Thoracic aorta (tissue), 2 donors: ENCODE measurements at places on chromosomes 4 and X.
A peak's percentile ranks its signal among the peaks of the same experiment; 100 is the strongest.

DNA sequence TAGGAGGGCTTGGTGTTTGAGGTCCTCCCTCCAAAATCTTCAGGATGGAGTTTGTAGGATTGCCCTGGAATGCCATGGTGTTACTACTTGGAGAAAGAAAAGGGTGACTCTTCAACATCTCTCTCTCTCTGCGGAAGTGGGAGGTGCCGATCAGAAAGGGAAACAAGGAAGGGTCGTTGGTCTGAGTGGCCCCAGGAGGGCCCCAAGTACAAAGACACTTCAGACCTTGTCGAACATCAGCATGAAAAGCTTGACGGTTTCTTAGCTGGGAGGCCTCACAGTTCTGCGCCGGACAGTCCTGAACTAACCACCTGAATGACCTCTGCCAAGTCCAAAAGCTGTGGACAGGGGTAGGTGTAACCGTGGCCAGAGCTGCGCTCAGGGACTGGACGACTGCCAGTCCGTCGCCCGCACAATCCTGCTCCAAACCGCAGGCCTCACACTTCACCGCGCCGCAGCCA is 646 bp upstream of the GSX2 start:
- no peak for DNase-seq
- peaks cover 41% of the 10 kb centered on the region for H3K4me1 ChIP-seq
- H3K27ac ChIP-seq = no peak overlapping the region

DNA sequence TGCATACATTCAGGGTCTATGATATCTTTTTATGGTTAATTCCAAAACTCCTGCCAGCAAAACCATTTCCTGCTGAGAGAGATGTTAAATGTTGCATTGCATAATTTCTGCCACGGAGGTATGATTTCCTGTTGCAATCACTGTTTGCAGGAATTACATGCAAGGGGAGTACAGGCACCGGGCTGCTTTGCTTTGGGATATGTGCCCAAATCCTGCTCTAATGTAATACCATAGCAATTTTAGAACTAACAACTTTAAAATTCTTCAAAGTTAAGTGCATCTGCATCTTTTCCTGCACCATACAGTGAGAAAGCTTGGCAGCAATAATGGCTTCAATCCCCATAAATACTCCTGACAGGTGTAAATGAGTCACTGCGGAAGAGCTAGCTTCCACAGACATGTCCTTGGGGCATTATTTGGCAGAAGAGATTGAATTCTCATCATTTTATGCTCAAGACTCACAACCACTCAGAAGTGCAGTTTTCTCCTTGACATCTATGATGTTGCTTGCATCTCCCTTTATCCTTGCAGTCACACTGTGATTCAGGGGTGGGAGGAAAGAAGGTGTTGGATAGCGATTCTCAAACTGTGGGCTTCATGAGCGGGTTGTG is 29.6 kb downstream of the TRIM2 start:
- peaks cover 14% of the 10 kb centered on the region for H3K4me1 ChIP-seq
- DNase-seq = no peak
- H3K4me3 ChIP-seq = no peak overlapping the region
- no peaks in the 10 kb centered on the region for H3K27me3 ChIP-seq
- H3K36me3 ChIP-seq = no peaks in the 10 kb centered on the region
- no peak overlapping the region for H3K27ac ChIP-seq

DNA sequence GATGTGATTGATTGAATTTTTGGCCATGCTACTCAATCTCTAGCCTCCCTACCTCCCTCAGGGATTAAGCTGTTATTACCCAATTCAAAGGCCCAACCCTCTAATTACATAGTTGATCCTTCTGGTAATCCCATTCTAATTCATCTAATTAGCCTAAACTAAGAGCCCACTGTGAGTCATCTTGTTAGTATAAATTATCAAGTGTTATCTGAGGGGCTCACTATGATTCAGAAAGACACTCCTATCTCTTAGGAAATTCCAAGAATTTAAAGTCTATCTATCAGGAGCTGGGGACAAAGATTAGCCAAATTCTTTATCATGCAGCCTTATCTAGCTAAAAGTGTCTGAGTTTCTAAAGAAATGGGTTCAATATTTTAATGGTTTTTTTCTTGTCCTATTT is 32.9 kb upstream of the VEGFC start:
- H3K27me3 ChIP-seq = no peaks in the 10 kb centered on the region
- H3K36me3 ChIP-seq = no peaks in the 10 kb centered on the region
- DNase-seq = no peak
- no peak overlapping the region for H3K4me3 ChIP-seq
- H3K27ac ChIP-seq = no peak overlapping the region

DNA sequence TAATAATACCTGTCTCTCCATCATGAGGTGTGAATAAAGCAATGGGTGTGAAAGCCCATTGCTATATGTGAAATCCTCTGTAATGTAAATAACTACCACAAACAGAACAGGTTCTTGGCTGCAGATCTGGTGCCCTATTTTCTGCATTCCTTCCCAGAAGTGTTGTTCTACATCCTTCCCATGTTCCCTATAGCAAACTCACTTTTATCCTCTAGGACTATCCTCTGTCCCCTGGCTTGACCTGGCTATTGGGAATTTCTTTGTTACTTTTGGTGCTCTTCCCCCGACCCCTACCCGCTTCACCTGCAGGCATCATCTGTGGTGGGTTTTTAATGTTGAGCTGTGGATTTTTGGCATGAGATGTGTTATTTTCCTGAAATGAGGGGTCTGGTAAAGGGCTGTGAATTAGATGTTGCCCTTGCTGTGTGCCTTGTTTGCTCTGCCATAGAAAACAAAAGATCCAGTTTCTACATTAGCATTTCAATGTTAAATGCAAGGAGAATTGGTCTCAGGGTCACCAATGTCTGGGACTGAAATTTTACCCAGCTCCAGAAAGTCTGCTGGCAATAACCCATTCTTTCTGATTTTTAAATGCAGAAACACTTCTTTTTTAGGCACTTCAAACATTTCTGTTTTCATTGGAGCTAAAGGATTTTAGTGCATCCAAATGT is 13.6 kb upstream of the FREM3 start:
- H3K36me3 ChIP-seq = no peaks in the 10 kb centered on the region
- H3K4me1 ChIP-seq = no peaks in the 10 kb centered on the region
- H3K27me3 ChIP-seq = no peaks in the 10 kb centered on the region
- no peak overlapping the region for H3K27ac ChIP-seq
- no peak overlapping the region for H3K4me3 ChIP-seq

DNA sequence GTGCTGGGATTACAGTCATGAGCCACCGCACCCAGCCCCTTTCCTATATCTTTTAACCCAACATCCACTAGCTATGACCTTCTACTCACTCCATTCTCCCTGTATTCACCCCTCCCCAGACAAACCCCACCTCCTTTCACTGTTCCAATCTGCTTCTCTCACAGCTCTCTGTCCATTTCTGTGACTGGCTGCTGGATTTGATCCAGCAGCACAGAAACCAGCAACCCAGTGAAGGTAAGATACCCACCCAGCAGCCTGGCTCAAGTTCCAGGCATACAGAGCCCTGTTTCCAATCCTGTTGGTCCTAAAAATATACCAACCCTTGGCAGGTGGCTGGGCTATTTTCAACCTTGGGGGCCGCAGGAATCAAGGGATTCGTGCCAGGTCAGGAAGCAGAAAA is 56.9 kb upstream of the SMIM10 start:
- no peaks in the 10 kb centered on the region for H3K36me3 ChIP-seq
- H3K4me1 ChIP-seq = no peaks in the 10 kb centered on the region

- no peak overlapping the region for H3K27ac ChIP-seq
- no peak overlapping the region for H3K4me3 ChIP-seq
- no peak for DNase-seq
- H3K36me3 ChIP-seq = no peaks in the 10 kb centered on the region
- no peaks in the 10 kb centered on the region for H3K27me3 ChIP-seq
- no peaks in the 10 kb centered on the region for H3K4me1 ChIP-seq
Observed at GRCh38 chr4:181938631-181939030, 304.6 kb upstream of the TENM3 start.

DNA sequence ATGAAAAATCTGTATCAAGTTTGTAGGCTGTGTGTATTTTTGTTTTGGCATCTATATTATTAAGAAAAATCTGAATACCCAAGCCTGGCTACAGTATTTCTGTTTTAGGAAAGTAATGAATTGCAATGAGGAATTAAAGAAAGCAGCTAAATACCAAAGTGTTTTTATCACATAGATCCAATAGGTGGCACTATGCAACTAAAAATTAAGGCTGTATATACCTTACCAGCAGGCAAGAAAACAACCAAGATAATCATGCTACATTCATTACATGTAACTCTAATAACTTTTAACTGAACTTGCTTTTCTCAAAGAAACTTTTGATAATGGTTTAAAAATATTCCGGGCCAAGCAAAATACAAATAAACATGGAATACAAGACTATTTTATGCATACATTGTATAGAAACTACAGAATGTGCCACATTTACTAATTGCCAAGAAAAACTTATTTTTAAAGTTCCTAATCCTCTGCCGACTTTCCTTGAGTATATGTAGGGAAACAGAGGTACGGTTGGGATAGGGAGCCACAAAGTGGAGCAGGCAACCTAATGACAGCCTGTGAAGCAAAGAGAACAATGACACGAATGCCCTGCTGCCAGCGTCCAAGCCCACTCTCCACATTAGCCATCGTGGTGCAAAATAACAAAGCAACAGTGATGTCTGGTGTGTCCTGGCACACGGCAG is 63.7 kb downstream of the SEC24D start:
- no peaks in the 10 kb centered on the region for H3K36me3 ChIP-seq
- DNase-seq = no peak
- H3K27ac ChIP-seq = peak overlapping the region; percentile 52
- H3K27me3 ChIP-seq = no peaks in the 10 kb centered on the region

DNA sequence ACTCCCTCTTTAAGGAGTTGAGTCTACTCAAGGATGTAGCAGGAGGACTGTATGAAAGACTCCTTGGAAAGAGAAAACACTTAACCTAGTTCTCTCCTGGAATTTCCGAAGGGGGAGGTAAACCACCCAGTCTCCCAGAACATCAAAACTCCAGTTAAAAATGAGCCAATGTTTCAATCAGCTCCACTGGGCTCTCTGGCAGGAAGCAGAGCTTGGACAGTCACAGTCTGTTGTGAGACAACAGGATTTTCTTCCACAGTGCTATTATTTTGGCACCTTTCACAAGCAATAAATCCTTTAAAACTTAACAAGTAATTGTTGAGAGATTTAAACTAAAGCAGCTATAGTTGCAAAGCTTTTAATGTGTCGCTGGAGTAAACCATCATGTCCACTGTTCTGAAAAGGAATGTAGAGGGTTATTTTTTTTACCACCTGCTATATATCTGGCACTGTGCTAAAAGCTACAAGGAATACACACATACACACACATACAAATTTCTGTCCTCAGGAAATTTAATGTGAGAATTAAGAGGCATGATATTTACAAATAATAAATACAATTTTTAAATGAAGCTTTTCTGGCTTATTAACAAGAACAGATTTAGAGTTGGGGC is 229.2 kb upstream of the INTU start:
- no peaks in the 10 kb centered on the region for H3K36me3 ChIP-seq
- H3K27me3 ChIP-seq = no peaks in the 10 kb centered on the region
- H3K4me1 ChIP-seq = no peaks in the 10 kb centered on the region
- DNase-seq = no peak
- no peak overlapping the region for H3K4me3 ChIP-seq

DNA sequence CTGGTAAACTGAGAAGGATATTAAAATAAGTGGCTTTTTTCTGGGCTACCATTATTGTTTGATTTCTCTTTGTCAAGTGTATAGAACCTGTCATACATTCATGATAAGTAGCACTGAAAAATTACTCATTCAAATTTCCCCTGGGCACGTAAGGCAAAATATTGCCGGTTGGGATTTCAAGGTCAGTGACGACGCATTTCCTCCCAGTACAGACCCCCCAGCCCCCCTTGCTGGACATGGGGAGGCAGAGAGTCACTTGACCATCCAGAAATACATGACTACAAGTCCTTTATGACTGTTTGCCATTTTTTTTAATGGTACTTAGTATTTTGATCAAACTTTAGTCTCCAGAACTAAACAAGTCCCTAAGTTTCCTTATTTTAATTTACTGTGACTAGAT is 6.8 kb upstream of the MND1 start:
- DNase-seq = no peak
- no peaks in the 10 kb centered on the region for H3K27me3 ChIP-seq
- H3K27ac ChIP-seq = no peak overlapping the region
- no peaks in the 10 kb centered on the region for H3K36me3 ChIP-seq
- no peak overlapping the region for H3K4me3 ChIP-seq

DNA sequence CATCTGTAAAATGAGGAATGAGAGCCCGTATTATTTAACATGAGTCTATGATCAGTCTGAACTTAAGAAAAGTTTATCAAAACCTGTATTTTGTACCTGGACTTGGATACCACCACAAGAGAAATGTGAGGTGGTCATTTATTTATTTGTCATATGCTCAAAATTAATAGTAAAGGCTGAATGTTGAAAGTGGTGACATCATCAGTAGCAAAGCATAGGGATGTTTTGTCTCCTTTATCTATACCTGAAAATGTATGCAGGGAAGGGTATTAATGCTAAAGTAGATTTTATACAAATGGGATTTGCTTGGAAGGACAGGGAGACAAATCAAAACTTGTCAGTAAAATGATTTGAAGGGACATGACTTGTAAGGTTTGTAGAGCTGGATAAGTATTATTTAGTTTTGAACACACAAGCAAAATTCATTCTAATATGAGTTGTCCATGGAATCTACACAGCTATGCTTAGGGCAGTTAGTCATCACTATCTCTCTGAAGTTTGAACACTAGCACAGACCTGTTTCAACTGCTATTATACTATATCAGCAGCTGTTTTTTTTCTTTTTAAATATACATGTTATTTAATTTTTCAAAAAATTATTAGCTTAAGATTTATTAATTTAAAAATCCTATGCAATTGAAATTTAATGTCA is 52.4 kb upstream of the GUCY1A1 start:
- no peak overlapping the region for H3K27ac ChIP-seq
- no peak for DNase-seq
- no peaks in the 10 kb centered on the region for H3K27me3 ChIP-seq
- H3K4me3 ChIP-seq = no peak overlapping the region
- no peaks in the 10 kb centered on the region for H3K36me3 ChIP-seq
- peaks cover 20% of the 10 kb centered on the region for H3K4me1 ChIP-seq

GRCh38 chr4:38242822-38243387 is 282.7 kb downstream of the PTTG2 start:
- H3K36me3 ChIP-seq = no peaks in the 10 kb centered on the region
- no peak overlapping the region for H3K27ac ChIP-seq
- H3K4me3 ChIP-seq = no peak overlapping the region

DNA sequence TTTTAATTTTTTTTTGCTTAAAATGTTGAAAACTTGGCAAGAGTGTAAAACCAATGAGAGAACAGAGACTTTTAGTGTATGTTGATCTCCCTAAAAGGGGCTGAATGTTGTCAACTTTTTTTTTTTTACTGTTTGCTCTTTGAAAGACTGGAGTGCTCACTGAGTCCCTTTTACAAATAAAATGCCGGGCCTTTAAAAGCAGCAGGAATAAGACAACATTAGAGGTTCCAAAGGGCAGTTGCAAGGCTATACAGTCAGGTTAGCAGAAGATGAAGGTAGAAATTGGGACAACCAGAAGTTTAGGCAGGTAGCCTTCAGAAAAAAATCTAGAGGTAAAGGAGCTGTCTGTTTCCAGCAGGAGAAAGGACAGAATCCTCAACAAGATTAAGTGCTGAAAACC is 132.5 kb upstream of the HTR2C start:
- no peaks in the 10 kb centered on the region for H3K36me3 ChIP-seq
- H3K4me3 ChIP-seq = no peak overlapping the region
- DNase-seq = no peak
- H3K4me1 ChIP-seq = no peaks in the 10 kb centered on the region

- H3K27ac ChIP-seq = no peak within 1 kb of the TSS
- peak within 1 kb of the TSS; percentile 21 for H3K4me3 ChIP-seq
- no peaks in the 10 kb centered on the region for H3K27me3 ChIP-seq
- no peaks in the 10 kb centered on the region for H3K4me1 ChIP-seq
- DNase-seq = no peak
Observed at GRCh38 chrX:12906046-12906761, at the start of gene TLR8. TSS of gene TLR8 (plus strand) at chrX:12906620. CDS start at chrX:12906707, 87 bp downstream.

GRCh38 chr4:93384241-93384640 is 444.3 kb upstream of the ATOH1 start:
- H3K27me3 ChIP-seq = no peaks in the 10 kb centered on the region
- no peaks in the 10 kb centered on the region for H3K4me1 ChIP-seq
- no peak overlapping the region for H3K4me3 ChIP-seq
- H3K27ac ChIP-seq = no peak overlapping the region
- H3K36me3 ChIP-seq = no peaks in the 10 kb centered on the region
